ENCODE measurements at places on chromosomes 12 and 14.

- peak; percentile 45 for DNase-seq
These were observed 587 bp upstream of the C12orf75 start for GRCh38 chr12:105329926-105330282.

GRCh38 chr14:29687071-29687765, 240.4 kb downstream of the PRKD1 start:
- DNase-seq, result no peak

DNA sequence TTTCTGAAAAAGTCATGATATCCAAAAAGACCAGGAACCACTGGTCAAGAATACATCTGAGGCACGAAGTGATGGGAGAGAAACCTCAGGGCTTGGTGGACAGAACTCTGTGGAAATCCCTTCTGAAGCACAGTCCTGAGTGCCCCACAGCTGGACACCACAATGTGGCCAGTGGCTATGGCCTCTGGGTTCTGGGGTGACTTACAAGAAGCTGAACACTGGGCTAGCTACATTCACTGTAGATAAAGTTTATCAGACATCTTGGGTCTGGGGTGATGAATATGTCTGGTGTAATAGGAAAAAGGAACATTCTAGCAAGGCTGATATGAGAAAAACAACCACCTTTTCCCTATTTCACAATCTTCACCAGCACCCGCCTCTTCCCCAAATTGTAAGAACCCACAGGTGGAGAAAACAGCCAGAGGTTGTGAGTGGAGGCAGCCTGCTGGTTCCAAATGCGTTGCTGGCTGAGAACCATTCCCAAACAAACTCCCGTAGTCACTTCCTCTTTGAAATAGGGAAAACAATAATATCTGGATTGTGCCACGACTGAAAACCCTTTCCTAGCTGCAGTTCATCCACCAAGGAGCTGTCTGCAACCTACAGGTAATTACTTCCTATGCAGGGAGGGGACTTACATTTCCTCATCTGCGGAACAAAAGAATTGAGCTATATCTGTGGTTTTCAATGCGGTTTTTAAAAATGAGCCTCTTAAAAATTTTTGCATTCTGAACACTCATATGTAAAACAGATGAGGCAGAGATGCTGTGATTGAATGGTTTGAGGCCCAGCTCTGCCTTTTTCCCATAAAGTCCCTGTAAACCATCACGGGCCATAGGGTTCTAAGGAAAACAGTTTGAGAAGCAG, 193.6 kb downstream of the SLC41A2 start:
- no peak for DNase-seq

DNA sequence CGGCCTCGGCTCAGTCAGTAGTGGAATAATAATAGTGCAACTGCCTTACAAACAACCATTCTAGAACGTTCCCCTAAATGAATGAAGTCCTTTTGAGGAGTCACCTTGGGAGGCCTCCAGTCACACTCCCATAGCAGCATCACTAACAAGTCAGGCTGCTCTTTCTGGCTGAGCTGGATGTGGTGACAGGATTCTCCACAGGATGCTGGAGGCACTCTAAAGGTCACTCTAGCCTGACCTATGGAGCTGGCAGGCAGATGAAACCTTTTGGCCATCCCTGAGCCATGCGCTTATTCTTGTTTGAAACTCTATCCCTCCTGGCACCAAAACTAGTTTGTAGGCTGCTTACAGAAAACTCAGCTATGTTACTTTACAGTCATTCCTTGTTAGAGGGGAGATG, 17.9 kb upstream of the TFCP2 start:
- no peak for DNase-seq

DNA sequence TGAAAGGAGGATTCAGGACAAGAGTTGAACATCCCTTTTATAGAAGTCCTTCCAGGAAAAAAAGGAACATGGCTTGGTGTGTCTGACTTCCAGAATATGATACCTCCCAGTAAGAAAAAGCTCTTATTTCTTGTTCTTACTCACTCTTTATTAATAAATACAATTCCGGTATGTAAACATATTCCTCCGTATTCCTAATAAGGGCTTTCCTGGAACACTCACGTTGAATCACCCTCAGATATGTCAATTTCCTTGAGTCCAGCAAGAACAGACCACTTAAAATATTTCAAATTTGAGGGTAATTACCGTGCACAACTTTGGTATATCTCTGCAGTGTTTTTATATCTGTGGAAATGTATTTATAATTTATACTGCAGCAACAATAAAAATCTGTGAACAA, 385.6 kb downstream of the SYT1 start:
- DNase-seq, result no peak

GRCh38 chr14:106069804-106070625, 543.6 kb downstream of the TMEM121 start:
- DNase-seq, result no peak

DNA sequence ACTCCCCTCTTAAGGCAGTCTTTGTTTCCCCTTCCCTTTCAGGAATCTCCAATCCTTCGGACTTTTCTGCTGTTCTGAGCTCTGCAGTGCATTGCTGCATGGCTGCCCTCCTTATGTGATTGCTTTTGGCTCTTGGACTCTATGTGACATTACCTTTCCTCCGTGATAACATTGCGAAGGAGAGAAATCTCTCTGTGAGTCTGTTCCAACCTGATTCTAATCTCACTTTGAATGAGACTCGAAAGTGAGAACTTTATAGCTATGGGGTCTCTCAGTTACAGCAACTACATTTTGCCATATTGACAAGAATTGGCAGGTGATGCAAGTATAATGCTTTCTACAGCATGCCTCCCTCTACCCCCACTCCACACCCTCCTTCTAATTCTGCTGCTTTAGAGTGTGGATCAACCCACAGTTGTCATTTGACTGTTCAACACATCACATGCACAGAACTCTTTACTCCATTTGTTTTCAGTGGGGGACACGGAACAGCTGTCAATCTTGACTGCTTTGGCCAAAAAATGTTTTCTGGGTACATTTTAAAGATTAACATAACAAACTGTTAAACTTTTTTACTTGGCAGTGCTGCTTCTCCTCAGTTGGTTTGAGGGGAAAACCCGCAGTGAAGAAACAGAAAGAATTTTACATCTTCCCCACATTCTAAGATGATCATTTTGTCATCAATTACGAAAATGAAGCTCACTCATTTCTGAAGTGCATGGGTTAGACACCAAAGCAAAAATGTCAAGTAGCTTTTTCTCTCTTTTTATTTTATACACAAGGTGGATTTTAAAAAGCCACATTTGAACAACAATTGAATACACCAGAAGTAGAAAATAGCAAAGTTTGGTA, 125.5 kb upstream of the RMST start:
- DNase-seq, result no peak

GRCh38 chr12:13835652-13836051, 145.8 kb downstream of the GRIN2B start:
- no peak for DNase-seq

- DNase-seq, result no peak
These were observed 95.2 kb downstream of the PRKCH start for GRCh38 chr14:61416591-61416990.

- DNase-seq, result no peak
These were observed 186.4 kb downstream of the ANO6 start for GRCh38 chr12:45402288-45402687.

GRCh38 chr12:5197131-5197530, 153.5 kb downstream of the KCNA5 start:
- no peak for DNase-seq

GRCh38 chr14:21902561-21903181, 229.1 kb upstream of the OR4E1 start:
- no peak for DNase-seq

DNA sequence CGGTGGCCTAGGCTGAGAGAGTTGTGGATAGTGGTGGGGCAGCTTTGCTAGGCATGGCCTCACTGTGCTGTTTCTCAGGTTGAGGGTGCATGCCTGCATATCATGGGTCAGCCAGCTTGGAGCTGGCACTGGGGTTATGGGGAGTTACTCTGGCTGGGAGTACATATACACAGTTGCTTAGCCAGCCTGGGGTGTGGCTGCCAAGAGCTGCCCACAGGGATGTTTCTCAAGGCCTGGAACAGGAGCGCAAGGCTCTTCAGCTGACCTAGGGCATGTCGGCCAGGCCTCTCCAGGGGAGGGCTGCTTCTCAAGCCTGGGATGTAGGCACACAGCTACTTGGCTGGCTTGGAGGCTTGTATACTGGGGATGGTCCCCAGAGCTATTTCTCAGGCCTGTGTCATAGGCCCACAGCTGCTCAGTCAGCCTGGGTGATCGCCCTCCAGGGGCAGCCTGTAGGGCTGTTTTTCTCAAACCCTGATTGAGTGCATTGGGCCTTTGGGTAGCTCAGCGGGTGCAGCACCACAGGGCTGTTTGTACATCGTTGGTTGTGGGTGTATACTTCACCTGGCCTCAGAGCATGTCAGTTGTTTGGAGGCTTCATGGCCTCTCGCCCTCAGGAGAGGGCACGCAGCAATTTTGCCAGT, 114.9 kb downstream of the METTL25 start:
- no peak for DNase-seq

- DNase-seq, result no peak
These were observed 44.2 kb downstream of the WDR20 start for GRCh38 chr14:102183886-102184285.

DNA sequence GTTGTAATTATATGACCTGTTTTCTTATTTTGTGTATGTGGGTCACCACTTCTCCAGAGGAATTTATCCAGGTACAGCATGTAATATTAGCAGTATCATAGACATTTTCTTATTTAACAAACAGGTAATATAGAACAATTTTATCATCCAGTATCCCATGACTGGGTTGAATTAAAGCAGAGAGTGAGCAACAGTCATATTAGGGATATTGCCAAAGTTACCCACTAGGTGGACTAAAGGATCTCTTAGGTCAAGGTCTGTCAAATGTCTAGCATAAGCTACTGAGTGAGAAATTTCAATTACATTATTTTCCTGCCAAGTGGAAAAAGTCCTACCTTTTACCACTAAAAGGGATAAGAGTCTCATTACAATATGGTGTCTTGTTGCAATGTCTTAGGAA, 62.1 kb upstream of the TRIM9 start:
- DNase-seq, result peak; percentile 2

DNA sequence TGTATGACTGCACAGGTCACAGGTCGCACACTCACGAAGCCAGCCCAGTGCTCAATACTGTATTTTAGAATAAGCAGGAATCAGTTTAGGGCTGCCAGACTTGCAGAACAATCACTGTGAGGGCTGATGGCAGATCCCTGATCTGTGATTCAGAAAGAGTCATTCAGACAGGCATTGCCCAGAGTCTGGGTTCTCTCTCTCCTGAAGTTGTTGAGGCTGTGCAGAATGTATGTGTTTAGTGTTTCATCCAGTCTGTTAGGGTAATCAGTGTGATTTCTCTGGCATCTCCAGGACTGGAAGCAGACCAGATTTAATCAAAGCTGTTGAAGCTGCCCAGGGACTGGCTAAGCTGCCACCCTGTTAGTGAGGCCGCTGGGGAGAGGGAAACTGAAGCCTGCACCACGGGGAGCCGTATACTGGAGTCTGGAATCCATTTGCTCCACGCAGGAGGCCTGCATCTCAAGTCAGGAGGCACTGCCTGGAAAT, 69.3 kb downstream of the ETV6 start:
- peak; percentile 24 for DNase-seq

- no peak for DNase-seq
These were observed 55.8 kb downstream of the RAD51B start for GRCh38 chr14:67875175-67876006.

- DNase-seq, result no peak
These were observed 44.4 kb downstream of the ANO2 start for GRCh38 chr12:5900533-5901205.

DNA sequence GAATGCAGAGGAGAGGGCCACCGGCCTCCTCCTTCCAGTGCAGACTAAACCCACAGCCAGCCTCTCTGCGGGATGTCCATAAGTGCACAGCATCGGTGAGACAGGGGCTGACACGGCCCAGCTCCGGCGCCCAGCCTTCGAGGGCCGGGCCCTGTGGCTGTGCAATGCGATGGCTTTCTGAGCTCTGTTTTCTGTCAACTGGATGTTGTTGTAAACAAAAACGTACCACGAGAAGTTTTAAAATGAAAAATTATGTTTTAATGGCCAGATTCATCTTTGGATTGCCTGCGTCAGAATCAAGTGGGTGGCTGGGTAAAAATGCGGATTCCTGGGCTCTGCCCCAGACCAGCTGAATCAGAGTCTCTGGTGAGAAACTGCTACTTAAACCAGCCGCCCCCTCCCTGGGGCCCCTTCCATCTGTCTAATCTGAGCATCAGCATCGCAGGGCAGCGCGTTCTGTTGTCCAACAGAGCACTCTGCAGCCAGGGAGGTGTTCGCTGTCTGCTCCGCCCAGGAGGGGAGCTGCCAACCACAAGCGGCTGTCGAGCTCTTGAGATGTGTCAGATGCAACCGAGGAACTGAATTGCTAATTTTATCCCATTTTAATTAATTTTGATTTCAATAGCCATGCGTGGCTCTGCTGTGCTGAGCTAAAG, 133.4 kb downstream of the RFLNA start:
- no peak for DNase-seq

GRCh38 chr12:116433249-116433648, 125.9 kb upstream of the MAP1LC3B2 start:
- DNase-seq, result no peak

- no peak for DNase-seq
These were observed 335.3 kb downstream of the NPAS3 start for GRCh38 chr14:33273978-33274377.

DNA sequence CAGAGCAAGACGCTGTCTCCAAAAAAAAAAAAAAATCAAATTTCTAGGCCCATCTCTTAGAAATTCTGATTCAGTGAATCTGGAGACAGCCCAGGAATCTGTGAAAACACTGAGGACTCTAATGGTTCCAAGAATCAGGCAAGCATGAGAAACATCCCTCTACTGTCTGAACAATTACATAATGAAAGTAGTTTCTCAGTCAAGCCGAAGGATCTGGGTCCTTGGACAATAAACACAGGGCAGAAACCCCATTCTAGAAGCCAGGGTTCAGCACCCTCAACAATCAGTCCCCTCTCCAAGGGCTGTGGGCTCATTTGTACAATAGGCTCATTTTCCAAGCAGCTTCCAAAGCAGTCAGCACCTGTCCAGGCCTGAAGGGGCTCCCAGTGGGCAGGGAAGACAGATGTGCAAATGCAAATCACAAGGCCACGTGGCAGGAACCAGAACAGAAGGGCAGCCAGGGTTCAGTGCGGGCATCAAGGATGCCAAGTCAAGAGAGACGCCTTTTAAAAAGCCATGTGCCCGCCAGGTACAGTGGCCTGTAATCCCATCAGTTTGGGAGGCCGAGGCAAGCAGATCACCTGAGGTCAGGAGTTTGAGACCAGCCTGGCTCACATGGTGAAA, 96.1 kb downstream of the KSR2 start:
- no peak for DNase-seq

GRCh38 chr12:126936181-126936851, 1330.7 kb upstream of the TMEM132C start:
- DNase-seq, result no peak

All from NCI-H146 (cell line).